ENCODE measurements at places on chromosomes 4 and X.

- no peak for DNase-seq
Measured at GRCh38 chr4:178316211-178316610, 874.0 kb upstream of the AGA start.

- no peak for DNase-seq
Measured at GRCh38 chr4:158172261-158173258, at the start of gene GASK1B. Gene GASK1B, minus strand, starts transcription at chr4:158173025. Its CDS starts 1,650 bp downstream, at chr4:158171375.

DNA sequence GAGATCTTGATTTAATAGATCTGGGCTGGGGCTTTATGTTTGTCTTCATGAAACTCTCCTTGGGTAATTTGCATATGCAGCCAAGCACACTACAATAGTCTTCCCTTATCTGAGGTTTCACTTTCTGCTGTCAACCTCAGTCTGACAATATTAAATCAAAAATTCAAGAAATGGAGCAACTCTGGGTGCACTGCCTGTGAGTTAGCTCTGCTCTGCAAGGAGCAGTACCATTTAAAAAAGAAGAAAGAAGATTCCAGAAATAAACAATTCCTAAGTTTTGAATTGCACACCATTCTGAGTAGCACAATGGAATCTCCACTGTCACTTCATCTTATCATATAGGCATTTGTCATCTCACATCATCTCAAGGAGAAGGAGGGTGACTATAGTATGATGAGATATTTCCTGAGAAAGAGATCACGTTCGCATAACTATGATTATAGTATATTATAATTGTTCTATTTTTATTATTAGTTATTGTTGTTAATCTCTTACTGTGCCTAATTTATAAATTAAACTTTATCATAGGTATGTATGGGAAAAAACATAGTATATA is 9.4 kb downstream of the FNIP2 start:
- no peak for DNase-seq

GRCh38 chr4:141046255-141046654 is 87.0 kb downstream of the RNF150 start:
- no peak for DNase-seq

DNA sequence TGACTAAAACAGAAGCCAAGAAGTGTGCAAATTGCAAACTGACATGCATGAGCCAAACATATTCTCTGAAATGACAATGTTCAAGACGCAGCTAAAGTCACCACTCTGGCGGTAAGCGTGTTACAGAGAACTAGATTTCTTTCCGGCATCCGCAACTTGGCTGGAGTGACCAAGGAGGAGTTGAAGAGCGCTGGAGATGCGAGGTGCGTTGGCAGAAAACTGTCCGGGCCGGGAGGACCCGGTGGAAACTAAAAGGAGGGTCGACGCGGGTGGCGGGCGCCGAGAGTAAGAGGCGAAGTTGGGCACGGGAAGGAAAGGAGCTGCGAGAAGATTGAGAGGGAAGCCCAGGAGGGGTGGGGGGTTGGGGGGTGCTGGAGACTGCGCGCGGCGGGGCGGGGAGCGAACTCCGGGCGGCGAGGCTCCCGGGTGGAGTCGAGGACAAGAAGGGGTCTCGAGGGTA is 807 bp downstream of the SEL1L3 start:
- DNase-seq, result no peak

DNA sequence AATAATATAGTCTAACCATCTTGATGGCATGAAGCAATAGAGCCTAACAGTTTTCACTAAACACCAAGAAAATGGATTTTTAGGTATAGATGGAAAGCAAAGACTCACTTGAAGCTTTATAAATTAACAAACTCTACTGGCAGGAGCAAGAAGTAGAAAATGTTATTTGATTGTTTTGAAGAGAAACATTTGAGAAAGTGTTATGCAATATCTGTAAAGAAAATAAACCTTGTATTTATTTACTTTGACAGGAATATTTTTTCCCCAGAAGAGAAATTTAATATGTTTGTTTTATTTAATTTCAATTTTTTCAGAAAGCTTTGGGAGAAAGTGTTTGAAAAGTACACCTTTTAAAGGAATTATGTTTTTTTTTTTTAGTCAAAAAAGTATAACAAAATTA is 139.0 kb downstream of the STIM2 start:
- DNase-seq, result no peak

DNA sequence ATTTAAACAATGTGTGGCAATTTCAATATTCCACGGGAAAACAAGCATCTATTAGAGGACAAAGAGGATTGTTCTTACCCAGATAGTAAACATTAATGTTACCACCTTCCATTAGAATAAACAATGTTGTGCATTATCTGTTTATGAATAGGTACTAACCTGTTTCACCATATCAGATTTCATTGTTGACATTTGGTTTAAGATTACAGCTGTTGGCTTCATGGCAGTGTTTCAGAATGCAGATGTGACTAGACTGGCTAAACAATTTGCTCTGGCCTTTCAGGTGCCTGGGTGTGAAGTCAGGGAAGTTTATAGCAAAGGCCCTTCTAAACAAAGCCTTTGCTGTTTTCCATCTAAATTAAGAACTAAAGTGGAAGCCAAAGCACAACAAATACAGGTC is 464.7 kb upstream of the FAM47C start:
- no peak for DNase-seq
